A549 treated with CpdA at 1 μM for 4 hours (cell line): ENCODE measurements at places on chromosomes 13 and 19. TPM values are rescaled to one million over a fixed set of nuclear protein-coding genes. Genes with fewer than 3 reads are reported as not detected.

The USE1 gene
- 13.2 to 17.2 TPM (median 16.4 TPM) in 5 replicates for total RNA-seq

The OR7C1 gene
- not detected in 5 replicates for total RNA-seq

The SERTM1 gene
- not detected in 5 replicates for total RNA-seq

The PHLDB3 gene
- 10.0 to 12.2 TPM (median 11.6 TPM) in 5 replicates for total RNA-seq

The ZNF433 gene
- total RNA-seq, result not detected in 5 replicates

The CHMP2A gene
- 182 to 209 TPM (median 197 TPM) in 5 replicates for total RNA-seq
